ENCODE measurements at places on chromosomes 11 and 22. TPM values are rescaled to one million over a fixed set of nuclear protein-coding genes. Genes with fewer than 3 reads are reported as not detected.

Gene MS4A6E
- not detected for total RNA-seq

DNA sequence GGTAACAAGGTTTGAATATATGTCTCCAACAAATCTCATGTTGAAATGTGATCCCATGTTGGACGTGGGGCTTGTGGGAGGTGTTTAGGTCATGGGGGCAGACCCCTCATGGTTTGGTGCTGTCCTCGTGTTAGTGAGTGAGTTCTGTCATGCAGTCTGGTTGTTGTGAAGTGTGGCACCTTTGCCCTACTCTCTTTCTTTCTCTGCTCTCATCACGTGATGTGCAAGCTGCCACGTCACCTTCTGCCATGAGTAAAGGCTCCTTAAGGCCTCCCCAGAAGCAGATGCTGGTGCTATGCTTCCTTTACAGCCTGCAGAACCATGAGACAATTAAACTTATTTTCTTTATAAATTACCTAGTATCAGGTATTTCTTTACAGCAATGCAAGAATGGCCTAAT, 218.3 kb downstream of the NXPE2 start:
- H3K36me3 ChIP-seq: no peaks in the 10 kb centered on the region
- H3K27me3 ChIP-seq: no peaks in the 10 kb centered on the region
- no peak overlapping the region for H3K27ac ChIP-seq
- no peak for DNase-seq
- no peaks in the 10 kb centered on the region for H3K4me1 ChIP-seq

Gene CCDC89
- 5.5 TPM for total RNA-seq

DNA sequence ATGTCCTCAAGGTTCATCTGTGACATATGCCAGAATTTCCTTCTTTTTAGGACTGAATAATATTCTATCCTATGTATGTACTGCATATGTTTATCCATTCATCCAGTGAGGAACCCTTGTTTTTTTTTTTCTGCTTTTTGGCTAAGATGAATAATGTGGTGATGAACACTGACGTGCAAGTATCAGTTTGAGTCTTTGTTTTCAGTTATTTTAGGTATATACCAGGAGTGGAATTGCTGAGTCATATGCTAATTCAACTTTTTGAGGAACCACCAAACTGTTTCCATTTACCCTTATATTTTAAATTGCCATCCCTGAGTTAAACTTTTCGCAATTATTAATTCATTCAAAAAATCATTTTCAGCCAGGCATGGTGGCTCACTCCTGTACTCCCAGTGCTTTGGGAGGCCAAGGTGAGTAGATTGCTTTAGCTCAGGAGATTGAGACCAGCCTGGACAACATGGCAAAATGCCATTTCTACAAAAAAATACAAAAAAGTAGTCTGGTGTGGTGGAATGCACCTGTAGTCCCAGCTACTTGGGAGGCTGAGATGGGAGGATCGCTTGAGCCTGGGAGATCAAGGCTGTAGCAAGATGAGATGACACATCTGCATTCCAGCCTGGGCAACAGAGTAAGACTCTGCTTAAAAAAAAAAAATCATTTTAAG, 64.2 kb downstream of the MICAL2 start:
- H3K27ac ChIP-seq: no peak overlapping the region
- DNase-seq: no peak
- peaks cover 7% of the 10 kb centered on the region for H3K4me1 ChIP-seq
- no peak overlapping the region for H3K4me3 ChIP-seq

GRCh38 chr22:29733362-29734201, 13.8 kb downstream of the CABP7 start:
- DNase-seq: no peak
- peaks cover 37% of the 10 kb centered on the region for H3K4me1 ChIP-seq
- no peaks in the 10 kb centered on the region for H3K27me3 ChIP-seq
- H3K4me3 ChIP-seq: no peak overlapping the region

- no peak overlapping the region for H3K27ac ChIP-seq
- no peaks in the 10 kb centered on the region for H3K4me1 ChIP-seq
- no peaks in the 10 kb centered on the region for H3K36me3 ChIP-seq
- H3K4me3 ChIP-seq: no peak overlapping the region
- no peaks in the 10 kb centered on the region for H3K27me3 ChIP-seq
- DNase-seq: no peak
Observed at GRCh38 chr22:22111267-22111751, 128.7 kb upstream of the TOP3B start.

Gene E2F8
- total RNA-seq: 2.3 TPM

Gene ANKK1
- 0.20 TPM for total RNA-seq

DNA sequence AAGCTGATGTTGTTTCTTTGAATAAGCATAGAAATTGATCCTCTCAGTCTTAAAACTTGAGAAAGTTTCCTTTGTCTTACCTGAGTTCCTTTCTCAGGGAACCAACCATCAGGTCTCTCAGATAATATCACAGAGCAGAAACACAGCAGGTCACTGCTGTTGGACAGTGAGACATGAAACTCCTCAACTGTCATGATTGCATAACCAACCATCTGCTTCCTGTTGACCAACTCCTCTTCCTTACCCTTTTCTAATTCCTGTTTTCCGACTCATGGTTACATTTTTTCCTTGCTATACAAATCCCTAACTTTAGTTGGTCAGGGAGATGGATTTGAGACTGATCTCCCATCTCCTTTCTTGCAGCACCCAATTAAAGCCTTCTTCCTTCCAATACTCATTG, 845.3 kb downstream of the FAM181B start:
- no peaks in the 10 kb centered on the region for H3K36me3 ChIP-seq
- no peak overlapping the region for H3K27ac ChIP-seq
- no peak overlapping the region for H3K4me3 ChIP-seq

GRCh38 chr11:5233307-5233706, 976 bp downstream of the HBD start:
- no peak overlapping the region for H3K27ac ChIP-seq
- no peaks in the 10 kb centered on the region for H3K4me1 ChIP-seq
- DNase-seq: no peak

Gene PANX3
- 0.11 TPM for total RNA-seq

DNA sequence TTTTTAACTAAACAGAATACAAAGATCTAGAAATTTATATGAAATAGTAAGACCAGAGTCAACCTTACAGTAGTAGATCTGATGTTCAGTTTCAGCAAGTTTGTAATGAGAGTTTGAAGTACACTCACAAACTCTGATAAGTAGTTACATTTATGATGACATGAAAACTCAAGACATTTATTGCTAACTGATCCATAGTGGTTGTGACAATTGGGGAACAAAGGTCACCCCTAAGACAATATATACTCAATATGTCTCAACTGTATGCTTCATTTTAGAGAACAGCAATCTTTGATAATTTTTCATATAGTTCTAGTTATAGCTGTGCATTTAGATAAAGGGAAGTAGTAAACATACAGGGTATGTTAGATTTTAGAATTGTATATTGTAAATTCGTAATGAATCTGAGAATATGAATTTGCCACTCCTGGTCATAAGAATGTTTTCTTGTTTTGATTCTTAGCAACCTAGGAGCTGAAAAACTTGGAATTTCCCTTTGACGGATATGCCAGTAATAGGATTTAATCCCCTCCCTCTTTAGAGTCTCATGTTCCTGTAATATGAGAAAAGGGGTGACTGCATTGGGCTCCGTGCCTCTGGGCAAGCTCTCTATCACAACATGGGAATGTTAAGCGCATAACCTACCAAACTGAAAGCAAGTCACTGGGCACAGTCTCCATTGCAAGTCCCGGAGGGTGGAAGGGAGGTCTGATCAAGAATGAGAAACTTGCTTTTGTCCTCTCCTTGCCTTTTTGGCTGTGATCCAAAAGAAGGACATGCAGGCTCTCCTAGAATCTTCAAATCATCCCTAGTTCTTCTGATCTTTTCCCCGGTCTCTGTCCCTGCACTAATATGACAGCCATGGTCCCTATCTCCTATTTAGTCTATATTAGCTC, 11.4 kb downstream of the OR10D3 start:
- H3K36me3 ChIP-seq: no peaks in the 10 kb centered on the region
- no peak for DNase-seq
- H3K27me3 ChIP-seq: no peaks in the 10 kb centered on the region
- no peak overlapping the region for H3K4me3 ChIP-seq
- H3K4me1 ChIP-seq: no peaks in the 10 kb centered on the region

Gene CNGA4
- 0.20 TPM for total RNA-seq

Gene STX3
- 11.4 TPM for total RNA-seq

All from spinal cord (tissue), 10 donors.